Left ventricle myocardium inferior (tissue), 1 donor: ENCODE measurements at places on chromosomes 1 and 21. TPM values are rescaled to one million over a fixed set of nuclear protein-coding genes. Genes with fewer than 3 reads are reported as not detected.

DNA sequence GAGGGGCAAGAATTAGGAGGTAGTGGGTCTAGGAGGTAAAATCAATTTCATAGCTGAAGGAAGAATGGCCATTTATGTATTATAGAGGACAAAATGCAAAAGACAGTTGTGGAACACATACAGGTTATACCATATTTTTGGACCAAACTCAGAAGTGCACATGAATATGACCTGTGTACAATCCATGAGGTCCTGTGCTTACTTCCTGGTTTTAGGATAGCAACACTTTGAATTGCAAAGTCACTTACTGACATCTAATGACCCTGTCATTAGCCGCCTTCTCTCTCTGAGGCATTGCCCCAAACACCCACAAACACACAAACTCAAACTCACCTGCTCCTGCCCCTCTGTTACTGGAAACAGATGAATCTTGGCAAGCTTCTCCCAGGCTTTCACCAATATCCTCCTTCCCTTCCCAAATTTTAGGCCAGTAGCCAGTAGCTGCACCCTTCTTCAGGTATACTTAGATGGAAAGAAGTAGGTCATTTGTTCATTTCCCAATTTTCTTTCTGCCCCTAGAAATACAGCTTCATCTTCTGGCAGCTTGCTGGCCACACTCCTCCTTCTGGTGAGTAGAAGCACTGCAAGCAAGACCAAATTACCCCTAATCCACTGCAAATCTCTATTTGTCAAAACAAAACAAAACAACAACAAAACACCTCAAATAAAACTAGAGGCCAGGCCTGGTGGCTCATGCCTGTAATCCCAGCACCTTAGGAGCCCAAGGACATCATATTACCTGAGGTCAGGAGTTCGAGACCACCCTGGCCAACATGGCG is 13.7 kb upstream of the RPL5 start:
- H3K36me3 ChIP-seq = no peaks in the 10 kb centered on the region
- DNase-seq = no peak
- peaks cover 3% of the 10 kb centered on the region for H3K4me1 ChIP-seq
- H3K4me3 ChIP-seq = no peak overlapping the region

DNA sequence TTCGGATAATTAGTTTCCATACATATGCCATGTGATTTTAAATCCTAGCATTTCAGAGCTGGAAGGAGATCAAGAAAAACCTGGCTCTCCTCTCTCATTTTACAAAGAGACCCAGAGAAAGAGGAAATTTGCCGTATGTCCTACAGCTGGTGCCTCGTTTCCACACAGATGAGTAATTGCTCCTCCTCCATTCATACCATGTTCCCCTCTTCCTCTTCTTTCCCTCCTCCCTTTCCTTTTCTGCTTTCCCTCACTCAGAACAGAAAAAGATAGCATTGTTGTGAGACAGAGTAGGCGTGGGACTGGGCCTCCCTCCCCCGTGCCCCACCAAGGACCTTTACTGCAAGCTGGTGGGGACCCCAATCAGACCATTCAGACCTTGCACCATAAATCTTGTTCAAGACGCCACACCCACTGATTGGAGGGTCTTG is 13.7 kb upstream of the SLC44A3 start:
- peaks cover 35% of the 10 kb centered on the region for H3K4me1 ChIP-seq
- no peak overlapping the region for H3K27ac ChIP-seq
- DNase-seq = no peak

- no peak for DNase-seq
- H3K27me3 ChIP-seq = no peaks in the 10 kb centered on the region
- peaks cover 68% of the 10 kb centered on the region for H3K36me3 ChIP-seq
- H3K27ac ChIP-seq = no peak overlapping the region
Measured at GRCh38 chr21:36035381-36035791, 24.9 kb downstream of the SETD4 start.

TNNI3K gene
- total RNA-seq = 89.7 TPM

PTPRF gene
- total RNA-seq = 2.9 TPM

- peaks cover 44% of the 10 kb centered on the region for H3K27me3 ChIP-seq
- no peaks in the 10 kb centered on the region for H3K36me3 ChIP-seq
- H3K27ac ChIP-seq = no peak overlapping the region
- peaks cover 8% of the 10 kb centered on the region for H3K4me1 ChIP-seq
Measured at GRCh38 chr1:205572421-205572820, 59.4 kb downstream of the ELK4 start.

- H3K4me1 ChIP-seq = peaks cover 8% of the 10 kb centered on the region
- no peaks in the 10 kb centered on the region for H3K36me3 ChIP-seq
- DNase-seq = no peak
- peaks cover 70% of the 10 kb centered on the region for H3K27me3 ChIP-seq
- no peak overlapping the region for H3K4me3 ChIP-seq
Measured at GRCh38 chr1:161483361-161483760, 21.9 kb upstream of the FCGR2A start.

TSSK3 gene
- 2.1 TPM for total RNA-seq

DNA sequence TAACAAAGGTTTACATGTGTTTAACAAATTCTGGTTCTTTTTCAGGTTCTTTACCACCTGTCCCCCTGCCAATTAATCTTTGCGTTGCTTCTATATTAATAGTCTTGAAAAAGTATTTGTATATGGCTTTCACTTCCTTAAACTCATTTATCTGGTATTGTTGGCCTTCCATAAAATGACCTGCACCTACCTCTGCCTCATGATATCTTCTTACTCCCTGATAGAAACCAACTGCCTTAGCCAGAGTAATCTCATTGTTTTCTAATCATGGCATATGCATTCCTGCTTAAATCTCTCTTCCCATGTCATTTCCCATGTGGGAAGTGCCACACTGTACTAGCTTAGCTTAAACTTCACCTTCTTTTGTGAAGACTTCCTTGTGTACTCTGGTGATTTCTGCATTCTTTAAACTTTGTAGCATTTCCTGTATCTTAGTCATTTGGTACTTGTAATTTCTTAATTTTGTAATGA is 8.7 kb downstream of the SMG7 start:
- peaks cover 97% of the 10 kb centered on the region for H3K4me1 ChIP-seq
- DNase-seq = no peak
- peak overlapping the region; percentile 14 for H3K27ac ChIP-seq
- H3K36me3 ChIP-seq = no peaks in the 10 kb centered on the region

- no peaks in the 10 kb centered on the region for H3K4me1 ChIP-seq
- no peak for DNase-seq
- H3K36me3 ChIP-seq = no peaks in the 10 kb centered on the region
- no peak overlapping the region for H3K27ac ChIP-seq
- H3K27me3 ChIP-seq = no peaks in the 10 kb centered on the region
- no peak overlapping the region for H3K4me3 ChIP-seq
Measured at GRCh38 chr1:7352364-7352763, 418.7 kb upstream of the VAMP3 start.

DNA sequence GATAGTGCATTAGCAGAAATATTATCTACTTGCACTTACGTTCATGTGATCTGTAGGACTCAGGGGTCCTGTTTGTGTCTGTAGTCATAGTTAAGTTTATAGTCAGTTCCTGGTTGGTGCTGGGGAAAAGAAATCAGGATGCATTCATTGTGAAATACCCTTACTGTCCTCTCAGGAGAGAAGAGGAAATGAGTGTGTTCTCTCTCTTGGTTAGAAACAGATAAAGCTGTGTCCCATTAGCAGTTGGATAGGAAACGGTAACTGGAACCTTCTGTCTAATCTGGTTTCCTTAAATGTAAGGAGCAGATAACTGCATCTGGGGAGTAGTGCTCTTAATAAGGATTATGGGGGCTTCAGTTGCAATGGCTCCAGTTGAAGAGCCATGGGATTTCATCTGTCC is 8.9 kb downstream of the SDCCAG8 start:
- no peak overlapping the region for H3K4me3 ChIP-seq
- no peak for DNase-seq
- no peaks in the 10 kb centered on the region for H3K27me3 ChIP-seq
- no peaks in the 10 kb centered on the region for H3K36me3 ChIP-seq
- H3K27ac ChIP-seq = peak overlapping the region; percentile 37

GRCh38 chr1:231882790-231883189 is 256.2 kb downstream of the DISC1 start:
- H3K27me3 ChIP-seq = no peaks in the 10 kb centered on the region
- peaks cover 7% of the 10 kb centered on the region for H3K4me1 ChIP-seq
- H3K27ac ChIP-seq = no peak overlapping the region

GRCh38 chr1:72241397-72241796 is 40.9 kb downstream of the NEGR1 start:
- H3K27me3 ChIP-seq = no peaks in the 10 kb centered on the region
- no peak for DNase-seq
- no peaks in the 10 kb centered on the region for H3K36me3 ChIP-seq

KRTAP19-3 gene
- total RNA-seq = not detected

DNA sequence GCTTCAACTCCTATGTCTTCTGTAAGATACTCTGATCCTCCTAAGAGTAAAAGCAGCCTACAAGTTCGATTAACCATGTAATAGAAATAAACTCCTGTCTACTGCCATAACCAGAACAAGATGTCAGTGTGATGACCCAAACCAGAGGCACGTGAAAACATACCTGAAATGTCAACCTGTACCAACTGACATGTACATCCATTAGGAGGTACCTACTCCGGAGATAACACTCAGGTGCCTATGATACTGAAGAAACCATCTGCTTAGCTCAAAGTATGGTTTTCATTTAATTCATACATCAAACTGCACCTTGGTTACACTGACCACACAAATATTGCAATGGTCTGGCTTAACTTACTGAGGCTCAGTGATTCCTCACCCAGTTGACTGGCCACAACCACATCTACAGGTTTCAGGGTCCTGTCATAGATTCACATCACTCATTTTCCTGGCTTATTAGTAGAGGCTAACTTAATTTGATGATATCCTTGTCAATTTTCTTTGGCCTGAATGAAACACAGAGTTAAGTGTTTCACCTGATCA is 4.4 kb downstream of the ITPKB start:
- DNase-seq = no peak
- peaks cover 14% of the 10 kb centered on the region for H3K36me3 ChIP-seq

- H3K4me3 ChIP-seq = no peak overlapping the region
- no peak overlapping the region for H3K27ac ChIP-seq
- H3K4me1 ChIP-seq = no peaks in the 10 kb centered on the region
- no peak for DNase-seq
Measured at GRCh38 chr1:106620521-106620954, 435.9 kb upstream of the PRMT6 start.

CAMK2N1 gene
- total RNA-seq = 7.9 TPM

YY1AP1 gene
- 60.2 TPM for total RNA-seq

DNA sequence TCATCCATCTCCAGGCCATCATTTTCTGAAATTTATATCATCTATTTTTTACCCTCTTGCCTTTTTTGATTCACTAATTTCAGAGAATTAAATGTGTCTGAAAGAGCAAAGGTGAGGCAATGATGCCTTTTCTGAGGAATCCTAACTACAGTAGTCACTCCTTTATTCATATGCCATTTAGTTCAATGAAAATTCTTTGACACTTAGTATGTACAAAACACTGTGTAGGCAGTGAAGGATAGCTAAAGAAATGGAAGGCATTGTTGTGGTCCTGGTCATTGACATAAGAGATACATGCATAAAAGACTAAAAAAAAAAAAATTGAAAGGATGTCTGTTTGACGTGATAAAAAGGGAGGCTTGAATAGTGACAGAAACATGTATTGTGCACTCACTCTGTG is 171.9 kb upstream of the BEND5 start:
- H3K27ac ChIP-seq = no peak overlapping the region
- H3K4me3 ChIP-seq = no peak overlapping the region
- DNase-seq = no peak
- H3K4me1 ChIP-seq = no peaks in the 10 kb centered on the region
- H3K36me3 ChIP-seq = no peaks in the 10 kb centered on the region

SPRR3 gene
- total RNA-seq = not detected

DNA sequence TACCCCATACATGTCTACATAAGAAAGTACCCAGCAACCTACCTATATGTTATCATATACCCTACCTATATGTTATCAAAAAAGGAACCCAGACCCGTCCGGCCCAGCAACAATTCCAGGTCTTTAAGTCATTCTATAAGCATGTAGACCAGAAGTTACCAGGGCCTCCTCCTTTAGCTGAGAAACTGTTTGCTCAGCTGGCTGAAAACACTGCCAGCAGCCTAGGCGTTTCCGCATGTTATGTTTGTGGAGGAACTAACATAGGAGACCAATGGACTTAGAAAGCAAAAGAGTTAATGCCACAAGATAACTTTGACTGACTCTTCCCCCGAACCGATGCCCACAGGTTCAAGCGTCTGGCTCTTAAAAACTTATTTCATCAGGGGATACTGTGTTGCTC is 7.1 kb upstream of the ZNF678 start:
- no peak for DNase-seq
- peaks cover 53% of the 10 kb centered on the region for H3K27me3 ChIP-seq
- H3K4me3 ChIP-seq = no peak overlapping the region

GRCh38 chr1:109569323-109569722 is 20.9 kb downstream of the GNAI3 start:
- H3K36me3 ChIP-seq = no peaks in the 10 kb centered on the region
- no peaks in the 10 kb centered on the region for H3K27me3 ChIP-seq
- H3K4me3 ChIP-seq = no peak overlapping the region

DENND2D gene
- 1.8 TPM for total RNA-seq

GRCh38 chr1:101242324-101243050 is 5.7 kb downstream of the S1PR1 start:
- peak overlapping the region; percentile 83 for H3K4me3 ChIP-seq
- peak overlapping the region; percentile 98 for H3K27ac ChIP-seq
- H3K4me1 ChIP-seq = peaks cover 68% of the 10 kb centered on the region
- H3K27me3 ChIP-seq = no peaks in the 10 kb centered on the region
- no peak for DNase-seq

GNAT2 gene
- not detected for total RNA-seq

DNA sequence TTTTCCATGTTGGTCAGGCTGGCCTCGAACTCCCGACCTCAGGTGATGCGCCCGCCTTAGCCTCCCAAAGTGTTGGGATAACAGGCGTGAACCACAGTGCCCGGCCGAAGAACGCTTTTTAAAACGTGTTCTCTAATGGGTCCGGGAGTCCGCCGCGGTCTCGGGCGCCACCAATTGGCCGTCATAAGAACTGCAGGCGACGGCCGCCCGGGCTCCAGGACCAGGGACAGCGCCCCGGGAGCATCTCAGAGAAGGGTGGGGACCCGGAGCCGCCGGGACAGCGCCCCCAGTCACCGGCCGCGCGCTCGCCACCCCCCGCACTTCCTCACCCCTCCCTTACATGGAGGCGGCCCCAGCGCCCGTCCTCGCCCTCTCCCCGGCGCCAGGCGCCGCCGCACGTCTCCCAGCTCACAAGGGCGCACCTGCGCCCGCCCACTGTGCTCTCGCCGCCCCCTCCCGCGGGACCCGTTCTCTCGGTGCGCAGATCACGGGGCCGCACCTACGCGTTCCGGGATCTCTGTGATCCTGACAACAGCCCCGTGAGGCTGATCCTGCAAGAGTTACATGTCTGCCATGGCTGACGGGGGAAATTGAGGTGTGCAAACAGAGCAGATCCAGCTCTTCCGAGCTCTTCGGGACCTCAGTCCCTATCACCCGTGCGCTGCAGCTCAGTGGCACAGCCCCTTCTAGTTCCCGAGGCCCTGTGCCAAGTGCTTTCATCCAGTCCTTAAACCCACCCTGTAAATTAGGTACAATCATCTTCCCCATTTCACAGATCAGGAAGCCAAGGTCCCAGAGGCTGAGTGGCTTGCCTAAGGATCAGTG is 9.8 kb downstream of the RAP1GAP start:
- DNase-seq = peak; percentile 70
- H3K4me3 ChIP-seq = peak overlapping the region; percentile 43
- no peak overlapping the region for H3K27ac ChIP-seq
- peaks cover 17% of the 10 kb centered on the region for H3K4me1 ChIP-seq
- H3K36me3 ChIP-seq = no peaks in the 10 kb centered on the region

RGS2 gene
- total RNA-seq = 15.8 TPM

- peaks cover 3% of the 10 kb centered on the region for H3K4me1 ChIP-seq
- H3K27me3 ChIP-seq = peaks cover 3% of the 10 kb centered on the region
- no peak for DNase-seq
- H3K36me3 ChIP-seq = no peaks in the 10 kb centered on the region
- H3K4me3 ChIP-seq = no peak overlapping the region
Measured at GRCh38 chr1:224047538-224047937, 66.4 kb upstream of the FBXO28 start.

MR1 gene
- 4.8 TPM for total RNA-seq
